ENCODE measurements at places on chromosomes 2 and 18.

- DNase-seq, result no peak
Observed at GRCh38 chr18:72063001-72063400, 481.1 kb downstream of the CBLN2 start.

- no peak for DNase-seq
Observed at GRCh38 chr2:223598994-223599639, 3.0 kb downstream of the SCG2 start.

- no peak for DNase-seq
Observed at GRCh38 chr2:18384242-18384641, 176.2 kb downstream of the RDH14 start.

- DNase-seq, result no peak
Observed at GRCh38 chr2:15756882-15757819, 165.5 kb downstream of the DDX1 start.

- no peak for DNase-seq
Observed at GRCh38 chr2:6167592-6168138, 475.5 kb downstream of the SOX11 start.

DNA sequence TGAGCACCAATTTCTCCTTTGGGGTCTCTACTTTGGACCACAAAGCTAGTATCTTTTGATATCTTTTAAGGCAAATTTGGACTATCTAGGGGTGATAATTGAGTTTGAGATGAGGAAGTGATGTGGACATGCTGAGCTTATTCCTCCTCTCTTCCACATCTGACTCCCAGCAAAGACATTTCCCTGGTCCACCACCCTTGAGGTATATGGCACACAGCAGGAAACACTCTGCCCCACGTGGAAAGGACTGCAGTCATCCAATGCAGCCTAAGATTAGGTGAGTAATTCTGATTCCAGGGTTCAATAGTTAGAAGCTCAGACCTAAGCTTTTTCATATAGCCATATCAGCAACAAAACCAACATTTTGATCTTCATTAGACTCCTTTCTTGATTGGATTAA, 290.1 kb upstream of the CHAC2 start:
- no peak for DNase-seq

DNA sequence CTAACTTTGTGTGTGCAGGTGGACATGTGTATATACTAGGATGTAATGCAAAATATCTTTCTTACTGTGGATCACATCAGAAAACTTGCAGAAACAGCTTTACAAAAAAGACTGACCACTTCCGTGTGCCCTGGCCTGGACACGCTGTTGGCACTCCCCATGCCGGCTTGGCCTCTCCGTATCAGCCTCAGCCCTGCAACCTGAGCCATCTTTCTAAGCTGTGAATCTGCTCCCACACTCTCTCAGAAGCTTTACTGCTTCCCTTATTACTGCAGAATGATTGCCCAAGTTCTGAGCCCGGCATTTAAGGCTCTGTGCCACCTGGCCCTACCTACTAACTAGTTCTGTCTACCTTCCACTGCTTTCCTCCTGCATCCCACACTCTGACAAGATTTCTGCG, 37.8 kb downstream of the MYO7B start:
- DNase-seq, result no peak

DNA sequence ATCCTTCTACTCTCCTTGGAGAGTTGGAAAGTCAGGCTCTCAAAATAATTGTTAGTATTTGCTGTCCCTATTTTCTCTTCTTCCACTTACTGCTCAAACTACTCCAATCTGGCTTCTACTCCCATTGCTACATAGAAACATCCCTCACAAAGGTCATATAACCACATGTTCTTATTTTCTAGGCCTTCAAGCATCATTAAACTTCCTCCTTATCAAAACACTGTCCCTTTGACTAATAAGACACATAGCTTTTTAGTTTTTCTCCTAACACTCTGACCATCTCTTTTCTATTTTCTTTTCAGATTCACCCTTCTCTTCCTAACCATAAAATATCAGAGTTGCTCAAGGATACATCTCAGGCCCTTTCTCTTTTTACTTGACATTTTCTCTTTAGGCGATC, 148.3 kb downstream of the MBD2 start:
- DNase-seq, result no peak

DNA sequence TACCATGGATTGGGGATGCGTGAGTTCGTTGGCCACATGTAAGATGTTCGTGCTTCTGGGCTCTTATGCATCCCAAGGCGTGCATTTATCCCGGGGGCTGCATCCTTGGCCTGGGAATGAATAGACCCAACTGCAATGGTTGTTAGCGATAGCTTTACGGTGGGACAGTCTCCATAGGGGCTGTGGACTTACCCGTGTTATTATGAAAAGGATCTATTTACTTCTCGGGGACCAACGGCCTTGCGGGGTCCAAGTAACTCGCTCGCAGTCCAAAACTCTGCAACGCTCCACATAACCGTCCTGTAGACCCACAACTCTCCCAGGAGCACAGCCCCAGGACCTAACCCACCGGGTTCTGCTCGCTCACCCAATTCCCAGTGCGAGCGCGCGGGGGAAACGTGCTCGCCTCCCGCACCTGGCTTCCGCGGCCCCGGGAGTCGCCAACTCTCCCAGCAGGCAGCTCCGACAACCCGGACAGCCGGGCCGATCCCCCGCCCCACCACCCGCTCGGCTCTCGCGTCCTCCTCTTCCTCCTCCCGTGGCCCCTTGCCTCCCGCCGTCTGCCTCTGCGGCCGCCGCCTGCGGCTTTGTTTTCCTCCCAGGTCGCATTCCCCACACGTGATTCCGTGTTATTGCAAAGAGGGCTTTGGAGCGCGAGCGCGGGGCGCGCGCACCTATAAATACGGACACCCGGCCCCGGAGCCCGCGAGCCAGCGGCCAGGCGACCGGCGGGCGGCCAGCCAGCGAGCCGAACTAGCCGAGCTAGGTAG, at the start of gene CABLES1:
Gene CABLES1 (plus strand): TSS at position 706 of the 770 bp plus-strand sequence. CDS start 278 bp downstream, outside the sequence.
- DNase-seq, result peak; percentile 35

GRCh38 chr2:15913146-15913545, 27.2 kb upstream of the MYCN start:
- no peak for DNase-seq

- no peak for DNase-seq
Observed at GRCh38 chr18:46152436-46152807, 48.2 kb downstream of the HAUS1 start.

GRCh38 chr2:18701981-18702380, 112.6 kb upstream of the NT5C1B start:
- no peak for DNase-seq

DNA sequence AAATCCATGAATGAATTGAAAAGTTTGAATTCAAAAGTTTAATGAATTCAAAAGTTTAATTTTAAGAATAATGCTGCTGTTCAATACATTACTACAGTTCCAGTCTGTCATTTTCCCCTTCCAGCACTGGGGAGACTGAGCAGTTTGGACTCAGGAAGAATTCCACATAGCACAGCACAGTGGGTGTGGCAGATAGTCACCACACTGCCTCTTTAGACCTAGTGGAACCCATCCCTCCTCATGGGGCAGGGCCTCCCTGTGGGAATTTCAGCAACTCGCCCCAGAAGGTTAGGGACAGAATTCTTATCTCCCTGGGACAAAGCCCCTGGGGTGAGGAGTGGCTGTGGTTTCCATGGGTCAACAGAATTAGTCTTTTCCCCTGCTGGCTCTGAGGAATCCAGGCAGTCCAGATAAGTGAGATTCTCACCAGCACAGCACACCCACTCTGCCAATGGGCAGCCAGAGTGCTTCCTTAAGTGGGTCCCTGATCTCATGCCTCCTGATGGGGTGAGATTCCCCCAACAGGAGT, 442.0 kb upstream of the SYT4 start:
- no peak for DNase-seq
